ENCODE measurements at places on chromosomes 7 and 10.

GRCh38 chr10:103149991-103150622 lies 43.0 kb downstream of the NT5C2 start:
- no peak for DNase-seq

DNA sequence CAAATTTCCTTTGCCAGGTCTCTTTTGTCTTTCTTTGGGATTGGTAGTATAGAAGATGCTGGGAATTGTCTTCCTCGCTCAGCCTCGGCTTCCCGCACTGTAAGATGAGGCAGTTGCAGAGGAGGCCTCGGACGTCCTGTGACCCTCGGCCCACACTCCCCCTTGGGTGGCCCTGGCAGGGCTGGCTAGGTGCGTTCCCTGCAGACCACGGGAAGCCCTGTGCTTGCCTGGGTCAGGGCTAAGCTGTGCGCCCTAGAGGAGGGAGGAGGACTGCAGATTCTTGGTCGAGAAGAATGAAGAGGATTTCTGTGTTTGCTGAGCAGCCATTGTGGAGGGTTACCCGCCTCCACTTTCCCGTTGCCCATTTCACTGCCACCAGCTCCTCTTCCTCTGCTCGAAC lies 42.8 kb downstream of the WIPI2 start:
- no peak for DNase-seq

GRCh38 chr10:15120523-15120922 lies 23.4 kb downstream of the RPP38 start:
- no peak for DNase-seq

DNA sequence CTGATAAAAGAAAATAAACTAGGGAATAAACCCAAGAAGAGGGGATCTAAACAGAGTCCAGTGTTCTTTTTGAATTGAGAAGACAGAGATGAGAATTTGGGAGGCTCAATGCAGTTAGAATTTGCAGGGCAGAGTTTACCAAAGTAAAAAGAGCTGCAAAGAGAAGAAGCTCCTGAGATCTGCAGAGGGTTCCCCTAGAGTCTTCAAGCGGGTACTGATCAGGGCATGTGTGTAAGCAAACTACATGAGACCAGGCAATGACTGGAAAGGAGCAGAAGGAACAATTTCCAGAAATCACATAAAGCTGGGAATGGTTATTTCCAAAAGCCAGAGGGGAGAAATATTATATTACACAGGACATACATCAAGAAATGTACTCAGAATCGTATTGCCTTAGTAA lies 58.1 kb upstream of the TES start:
- DNase-seq: no peak

DNA sequence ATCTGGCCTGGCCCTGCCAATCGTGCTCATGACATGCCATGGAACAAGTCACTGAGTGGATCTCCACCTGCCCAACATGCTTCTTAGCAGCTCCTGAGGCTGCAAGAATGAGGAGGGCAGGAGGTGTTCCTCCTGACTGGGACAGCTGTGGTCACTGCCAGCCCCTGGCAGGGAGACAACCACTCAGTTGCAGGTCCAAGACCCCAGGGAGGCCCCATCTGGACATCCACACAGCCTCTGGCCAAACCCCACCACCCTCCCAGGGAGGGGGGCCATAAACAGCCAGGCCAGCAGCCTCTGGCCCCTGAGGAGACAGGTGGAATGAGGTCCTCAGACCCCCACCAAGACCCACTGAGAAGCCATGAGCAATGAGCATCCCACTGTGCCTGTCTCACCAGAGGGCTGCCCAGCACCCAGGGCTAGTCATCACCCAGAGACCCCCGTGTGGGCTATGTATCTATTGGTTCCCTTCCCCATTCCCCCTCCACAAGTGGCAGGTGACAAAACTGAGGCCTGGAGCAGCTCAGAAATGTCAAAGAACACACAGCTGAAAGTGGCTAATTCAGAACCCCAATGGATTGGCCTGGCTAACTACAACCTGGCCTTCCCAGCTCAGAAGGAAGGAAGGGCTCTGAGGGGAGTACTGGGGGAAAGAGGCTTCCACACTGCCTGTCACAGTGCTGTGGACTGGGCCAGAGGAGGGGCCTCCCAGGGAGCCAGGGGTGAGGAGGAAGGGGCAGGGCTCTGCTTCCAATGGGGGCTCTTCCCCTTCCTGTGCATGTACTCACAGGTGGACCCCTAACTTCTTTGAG lies 3.0 kb downstream of the GPRIN2 start:
- no peak for DNase-seq

DNA sequence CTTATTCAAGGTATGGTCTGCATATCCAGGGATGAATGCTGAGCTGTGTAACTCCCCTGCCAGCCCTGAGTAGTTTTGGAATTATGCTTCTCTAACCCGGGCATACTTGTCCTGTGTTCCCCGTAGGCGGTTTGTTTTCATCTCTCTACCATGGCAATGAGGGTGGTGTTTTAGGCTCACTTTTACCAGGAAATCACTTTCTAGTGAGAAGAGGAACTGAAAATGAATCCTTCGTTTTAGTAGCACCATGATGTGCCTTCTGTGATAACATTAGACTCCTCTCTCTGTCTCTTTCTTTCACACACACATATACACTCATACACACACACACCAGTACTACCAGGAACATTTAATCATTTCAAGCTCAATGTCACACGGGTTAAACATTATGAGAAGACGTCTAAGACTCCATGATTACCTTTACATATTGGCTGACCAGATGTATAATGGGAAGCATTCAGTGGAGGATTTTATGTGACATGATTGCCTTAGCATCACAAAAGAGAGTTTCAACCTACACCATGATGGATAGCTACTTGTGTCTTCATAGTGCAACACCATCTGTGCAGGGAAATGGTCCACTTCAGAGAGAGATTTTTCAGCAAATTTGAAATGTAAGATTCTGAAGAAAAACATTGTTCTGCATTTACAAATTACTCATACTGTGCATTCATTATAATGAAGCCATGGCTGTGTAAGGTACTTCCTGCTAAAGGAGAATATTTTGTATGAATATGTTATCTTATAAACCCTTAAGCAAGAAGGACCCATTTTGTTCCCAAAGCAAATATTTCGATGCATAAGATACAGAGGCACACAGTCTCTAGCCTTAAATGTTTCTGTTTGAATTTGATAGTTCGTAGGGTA lies 31.0 kb upstream of the PFKP start:
- no peak for DNase-seq

DNA sequence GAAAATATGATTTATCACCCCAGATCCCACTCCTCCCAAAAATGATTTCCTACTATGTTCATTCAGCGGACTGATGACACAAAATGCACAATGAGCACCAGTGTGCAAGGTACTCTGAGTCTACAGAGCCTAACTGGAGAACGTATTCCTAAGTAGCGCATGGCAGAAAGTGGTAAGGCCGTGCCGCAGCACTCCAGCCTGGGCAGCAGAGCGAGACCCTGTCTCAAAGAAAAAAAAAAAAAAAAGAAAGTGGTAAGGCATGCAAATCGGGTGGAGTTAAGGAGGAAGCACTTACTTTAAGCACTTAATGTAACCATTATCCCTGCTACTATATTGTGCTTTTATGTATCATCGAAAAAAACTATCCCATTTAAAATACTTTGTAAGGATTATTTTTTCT lies 25.5 kb downstream of the CYP51A1 start:
- no peak for DNase-seq

GRCh38 chr7:106795877-106796231 lies 69.2 kb upstream of the PIK3CG start:
- no peak for DNase-seq

GRCh38 chr7:100965045-100965722 lies 4.2 kb upstream of the MUC12 start:
- DNase-seq: no peak

DNA sequence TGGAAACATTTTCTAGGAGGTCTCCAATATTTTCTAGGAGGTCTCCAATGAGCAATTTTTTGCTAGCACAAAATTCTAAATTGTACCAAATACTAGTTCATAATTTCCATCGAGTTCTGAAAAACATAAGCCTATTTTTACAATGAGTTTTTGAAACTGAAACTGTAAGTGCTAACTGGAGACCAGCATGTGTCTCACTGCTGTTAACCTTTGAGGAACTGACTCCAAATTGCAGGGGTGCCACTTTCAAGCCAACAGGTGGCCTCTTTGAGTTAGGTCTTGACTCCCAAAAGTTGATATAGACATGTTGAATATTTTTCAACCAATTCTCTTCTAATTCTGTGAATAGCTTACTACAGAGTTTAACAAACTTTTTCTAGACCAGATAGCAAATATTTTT lies 58.8 kb downstream of the CAV1 start:
- DNase-seq: no peak

DNA sequence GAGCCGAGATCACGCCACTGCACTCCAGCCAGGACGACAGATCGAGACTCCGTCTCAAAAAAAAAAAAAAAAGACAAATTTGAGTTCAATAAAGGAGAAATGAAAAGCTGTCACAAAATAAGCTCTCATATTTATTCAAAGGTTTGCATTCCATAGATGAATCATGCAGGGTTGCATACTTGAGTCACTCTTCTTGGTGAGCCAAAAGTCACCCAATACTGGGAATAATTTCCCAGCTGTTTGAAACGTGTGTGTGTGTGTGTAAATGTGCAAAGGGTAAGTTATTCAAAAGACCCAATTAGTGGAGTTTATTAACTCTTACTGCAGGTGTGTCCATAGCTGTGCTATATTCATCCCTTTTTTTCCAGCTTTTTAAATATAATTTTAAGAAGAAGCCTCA lies 297.7 kb downstream of the CCDC3 start:
- DNase-seq: no peak

DNA sequence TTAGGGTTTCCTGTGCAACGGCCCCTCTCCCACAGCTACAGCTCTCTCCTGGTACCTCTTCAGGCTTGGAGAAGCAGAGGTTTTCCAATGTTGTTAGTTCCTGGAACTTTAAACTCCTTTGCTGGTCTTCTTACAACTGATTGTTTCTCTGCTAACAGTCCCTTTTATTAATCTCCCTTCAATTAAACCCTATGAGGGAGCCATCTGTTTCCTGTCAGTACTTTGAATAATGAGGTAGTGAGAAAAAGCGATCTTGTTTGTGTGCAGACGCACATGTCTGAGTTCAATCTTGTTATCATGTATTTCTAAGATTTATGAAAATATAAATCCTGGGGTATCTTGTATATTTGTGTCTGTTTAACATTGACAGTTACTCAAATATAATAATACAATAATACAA lies 102.4 kb downstream of the MDFIC start:
- DNase-seq: no peak

DNA sequence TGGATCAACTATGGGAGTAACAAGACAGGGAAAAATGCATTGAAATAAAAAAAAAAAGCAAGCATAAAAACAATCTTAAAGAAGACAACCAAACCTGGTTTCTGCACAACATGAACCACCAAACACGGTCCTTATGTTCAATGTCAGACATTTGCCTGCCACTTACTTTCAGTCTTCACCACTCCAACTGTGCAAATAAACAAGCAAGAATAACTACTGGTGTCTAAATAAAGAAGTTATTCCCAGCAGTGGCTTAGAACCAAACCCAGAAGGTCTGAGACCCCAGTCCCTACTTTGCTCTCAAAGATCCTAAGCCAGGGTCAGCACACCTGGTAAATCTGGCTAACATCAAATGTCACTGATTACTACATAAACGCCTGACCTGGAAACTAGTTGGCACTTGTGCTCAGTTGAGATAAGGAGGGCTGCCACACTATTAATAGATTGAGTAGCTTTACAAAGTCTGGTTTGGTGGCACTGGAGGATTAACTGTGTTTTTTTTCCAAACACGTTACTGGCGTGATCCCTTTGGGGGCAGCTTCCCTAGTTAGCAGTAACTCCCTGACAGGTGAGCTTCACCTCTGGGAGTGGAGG lies 62.7 kb upstream of the ABLIM1 start:
- DNase-seq: no peak

DNA sequence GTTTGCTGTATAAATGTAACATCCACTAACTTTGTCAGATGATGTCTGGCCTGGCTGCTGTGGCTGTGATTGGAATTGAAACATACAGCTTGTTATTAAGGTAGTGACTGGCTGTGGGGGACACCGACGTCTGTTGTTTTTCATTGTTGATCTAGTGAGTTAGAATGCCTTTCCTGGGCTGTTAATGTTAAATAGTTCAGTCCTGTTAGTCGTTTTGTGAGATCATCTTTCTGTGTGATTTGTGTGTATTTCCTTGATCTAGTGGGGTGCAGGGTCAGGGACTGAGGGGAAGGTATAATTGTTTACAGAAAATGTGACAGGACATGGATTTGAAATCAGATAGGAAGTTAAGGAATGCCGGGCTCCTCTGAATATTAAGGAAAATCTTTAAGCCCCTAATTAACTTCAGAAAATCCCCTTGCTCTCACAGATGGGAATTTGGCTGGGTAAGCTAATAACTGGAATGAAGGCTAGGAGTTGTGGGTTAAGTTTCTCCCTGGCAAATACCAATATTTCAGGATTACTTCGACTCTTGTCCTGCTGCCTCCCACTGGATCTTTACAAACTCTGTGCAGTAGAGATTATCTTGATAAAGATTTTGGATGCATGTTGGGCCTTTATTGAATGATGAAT lies 163.1 kb downstream of the AUTS2 start:
- no peak for DNase-seq

- no peak for DNase-seq
Measured at GRCh38 chr10:124230635-124231167, 137.3 kb upstream of the CHST15 start.

GRCh38 chr10:130202984-130203621 lies 66.9 kb downstream of the GLRX3 start:
- DNase-seq: no peak

DNA sequence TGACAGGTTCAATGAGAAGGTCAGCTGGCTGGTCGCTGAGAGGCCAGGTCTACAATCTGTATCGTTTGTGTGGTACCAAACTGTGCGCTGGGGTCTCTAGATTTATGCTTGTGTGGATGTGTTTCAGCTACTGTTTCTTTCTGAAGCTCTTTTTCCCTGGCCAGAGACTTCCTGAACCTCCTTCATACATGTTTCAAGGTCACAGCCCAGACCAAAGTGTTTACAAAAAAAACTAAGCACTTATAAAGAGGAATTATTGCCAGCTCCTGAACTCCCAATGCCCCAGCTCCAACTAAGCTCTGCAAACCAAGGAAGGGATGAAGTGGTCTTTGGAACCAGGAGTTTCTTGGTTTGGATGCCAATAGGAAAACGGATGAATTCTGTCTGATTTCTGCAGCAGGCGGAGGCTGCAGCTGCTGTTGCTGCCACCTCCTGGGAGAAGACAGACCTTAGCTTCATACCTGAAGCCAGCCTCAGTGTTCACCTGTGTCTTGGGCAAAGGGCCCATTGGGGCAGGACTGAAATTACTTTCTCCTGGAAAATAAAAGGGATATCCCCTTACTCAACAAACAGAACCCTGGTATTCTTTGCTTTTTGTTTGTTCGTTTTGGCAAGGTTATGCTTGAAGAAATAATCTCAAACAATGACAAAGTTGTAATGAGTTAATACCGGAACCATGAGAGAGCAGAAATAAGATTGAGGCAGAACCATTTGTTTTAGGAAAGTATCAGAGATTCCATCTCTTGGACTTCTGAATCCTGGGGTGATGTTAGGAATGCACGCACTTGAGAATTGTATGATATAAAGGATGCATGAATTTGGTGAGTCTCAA lies 24.6 kb upstream of the MKLN1 start:
- DNase-seq: no peak

- no peak for DNase-seq
Measured at GRCh38 chr10:80589726-80590373, 52.1 kb downstream of the SH2D4B start.

All from CD8-positive, alpha-beta memory T cell (primary cell).